ENCODE measurements at places on chromosomes 2 and 18.

DNA sequence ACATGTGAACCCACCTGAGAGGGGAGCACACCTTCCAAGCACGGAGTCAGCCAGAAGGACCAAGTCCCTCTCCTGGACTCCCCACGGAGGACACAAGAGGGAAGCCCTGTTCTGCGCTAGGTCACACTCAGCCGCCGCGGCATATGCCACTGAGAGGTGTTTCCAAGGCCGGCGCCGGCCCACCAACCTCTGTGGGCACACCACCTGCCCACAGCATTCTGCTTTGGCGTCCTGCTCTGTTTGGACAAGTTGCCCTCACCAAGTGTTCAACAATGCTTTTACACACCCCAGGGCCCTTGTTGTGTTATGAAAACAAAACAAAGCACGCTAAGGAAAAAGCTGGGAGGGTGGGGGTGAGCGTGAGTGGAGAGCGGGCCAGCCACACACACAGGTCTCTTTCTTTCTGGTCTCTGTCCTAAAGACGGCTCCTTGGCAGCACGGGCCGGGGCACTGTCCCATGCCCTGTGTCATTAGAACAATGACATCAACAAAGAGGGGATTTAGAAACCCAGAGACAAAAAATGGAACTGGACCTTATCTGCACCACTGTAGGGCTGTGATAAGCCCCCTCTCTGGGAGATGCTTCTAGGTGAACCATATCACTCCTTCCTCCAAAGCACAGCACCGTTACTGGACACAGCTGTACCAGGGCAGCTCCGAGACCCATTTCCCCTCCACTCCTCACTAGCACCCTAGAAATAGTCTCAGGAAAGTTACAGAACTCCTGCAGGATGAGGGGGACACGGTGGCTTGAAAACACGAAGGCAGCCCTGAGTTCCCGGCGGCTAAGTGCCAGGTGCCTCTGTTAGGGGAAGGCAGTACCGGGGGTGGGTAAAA, 17.0 kb downstream of the SMAD7 start:
- DNase-seq = no peak

- no peak for DNase-seq
These were observed 2.4 kb downstream of the NUP35 start for GRCh38 chr2:183126635-183127034.

DNA sequence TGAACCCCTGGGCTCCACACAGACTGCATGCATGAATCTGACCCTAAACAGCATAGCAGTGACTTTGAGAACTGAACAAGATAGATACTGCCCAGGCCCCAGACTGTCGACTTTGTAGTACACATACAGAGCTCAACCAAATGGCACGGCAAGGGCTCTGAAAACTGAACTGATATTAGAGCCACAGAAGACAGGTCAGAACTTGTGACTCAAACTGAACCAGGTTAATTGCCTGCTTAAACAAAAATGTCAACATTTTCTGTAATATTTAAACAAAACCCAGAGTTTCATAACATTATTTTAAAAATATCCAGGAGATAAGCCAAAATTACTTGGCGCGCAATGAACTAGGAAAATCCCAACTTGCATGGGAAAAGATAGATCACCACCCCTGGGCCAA, 260.3 kb downstream of the TPGS2 start:
- DNase-seq = no peak

GRCh38 chr2:197460649-197461048, 7.3 kb downstream of the COQ10B start:
- no peak for DNase-seq

DNA sequence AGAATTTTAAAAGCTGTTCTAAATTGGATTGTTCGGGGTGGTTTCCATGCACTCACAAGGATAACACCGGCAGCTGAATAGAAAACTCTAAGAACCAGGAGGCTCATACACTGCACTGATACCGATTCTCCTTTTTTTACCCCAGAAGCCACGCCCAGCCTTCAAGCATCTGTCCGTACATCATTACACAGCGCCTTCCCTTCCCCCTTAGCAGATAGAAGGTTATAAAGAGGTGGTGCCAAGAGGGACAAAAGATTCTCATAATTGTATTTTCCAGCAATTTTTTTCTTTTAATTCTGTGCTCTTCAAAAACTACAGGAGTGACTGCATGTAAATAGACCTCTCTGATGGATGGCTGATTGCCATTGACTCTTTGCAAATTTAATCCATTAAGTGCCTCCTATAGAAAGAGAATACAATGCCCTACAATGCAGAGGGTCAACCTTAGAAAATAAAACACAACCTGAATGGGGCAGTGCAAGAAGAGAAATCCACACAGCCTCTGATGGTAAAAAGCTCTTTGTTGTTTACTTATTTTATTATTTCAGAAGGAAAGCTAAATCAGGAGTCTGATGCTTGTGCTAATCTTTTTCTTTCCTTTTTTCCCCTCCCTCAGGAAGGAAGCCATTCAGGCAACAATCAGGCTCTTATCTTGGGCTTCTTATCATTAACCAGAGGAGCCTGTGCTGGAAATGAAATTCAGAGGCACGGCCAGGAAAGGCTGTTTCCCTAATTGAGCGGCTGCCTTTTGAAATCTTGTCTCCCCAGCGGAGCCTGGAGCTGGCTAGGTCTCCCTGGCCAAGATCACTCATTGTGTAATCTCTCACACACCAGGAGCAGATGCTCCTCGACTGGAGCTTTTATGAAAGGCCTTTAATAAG, 198.9 kb upstream of the NABP1 start:
- DNase-seq = no peak

DNA sequence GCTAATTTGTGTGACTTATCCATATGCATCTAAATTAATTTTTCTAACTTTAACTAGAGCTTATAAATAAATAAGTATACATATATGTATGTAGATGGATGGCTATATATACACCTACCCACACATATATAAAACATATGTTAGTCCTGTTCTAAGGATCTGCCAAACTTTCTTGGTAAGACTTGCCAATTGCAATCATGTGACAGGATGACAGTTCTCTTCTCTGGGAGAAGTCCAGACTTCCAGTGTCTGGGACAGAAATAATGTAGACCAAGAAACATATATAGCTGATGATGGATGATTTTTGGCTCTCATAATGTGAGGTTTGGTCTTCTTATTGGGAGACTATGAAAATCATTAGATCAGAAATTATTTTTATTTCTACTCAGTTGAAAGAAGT, 30.6 kb upstream of the NR4A2 start:
- no peak for DNase-seq

DNA sequence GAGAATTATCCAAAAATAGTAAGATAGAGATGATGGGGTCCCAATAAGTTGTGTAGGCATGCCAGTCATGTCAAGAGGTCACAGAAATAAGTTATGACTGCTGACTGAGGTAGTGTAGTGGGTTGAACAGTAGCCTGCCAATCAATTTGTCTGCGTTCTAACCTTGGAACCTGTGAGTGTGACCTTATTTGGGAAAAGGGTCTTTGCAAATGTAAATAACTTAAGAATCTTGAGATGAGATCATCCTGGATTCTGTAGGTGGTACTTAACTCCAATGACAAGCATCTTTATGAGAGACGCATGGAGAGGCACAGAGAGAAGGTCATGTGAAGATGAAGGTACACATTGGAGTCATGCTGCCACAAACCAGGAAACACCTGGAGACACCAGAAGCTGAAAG, 31.0 kb downstream of the ACVR1 start:
- DNase-seq = no peak

DNA sequence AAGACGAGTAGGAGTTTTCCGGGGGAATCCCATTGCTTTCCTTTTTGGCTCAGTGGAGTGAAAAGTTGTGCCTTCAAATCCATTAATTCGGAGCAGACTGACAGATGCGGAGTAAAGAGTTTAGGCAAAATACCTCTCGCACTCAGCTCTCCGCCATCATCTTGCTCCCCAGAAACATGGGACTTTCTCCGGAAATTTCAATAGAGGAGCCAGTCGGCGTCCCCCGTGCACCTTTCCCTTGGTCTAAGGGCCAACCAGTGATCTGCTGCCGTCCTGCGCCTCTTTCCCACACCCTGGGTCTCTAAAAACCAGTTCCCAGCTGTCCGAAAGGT, 318 bp downstream of the TYW5 start:
- DNase-seq = peak; percentile 2

- DNase-seq = no peak
These were observed 86.5 kb downstream of the STRADB start for GRCh38 chr2:201538025-201538424.

- DNase-seq = peak; percentile 24
These were observed 1.3 kb upstream of the DPYSL5 start for GRCh38 chr2:26846334-26847306.

DNA sequence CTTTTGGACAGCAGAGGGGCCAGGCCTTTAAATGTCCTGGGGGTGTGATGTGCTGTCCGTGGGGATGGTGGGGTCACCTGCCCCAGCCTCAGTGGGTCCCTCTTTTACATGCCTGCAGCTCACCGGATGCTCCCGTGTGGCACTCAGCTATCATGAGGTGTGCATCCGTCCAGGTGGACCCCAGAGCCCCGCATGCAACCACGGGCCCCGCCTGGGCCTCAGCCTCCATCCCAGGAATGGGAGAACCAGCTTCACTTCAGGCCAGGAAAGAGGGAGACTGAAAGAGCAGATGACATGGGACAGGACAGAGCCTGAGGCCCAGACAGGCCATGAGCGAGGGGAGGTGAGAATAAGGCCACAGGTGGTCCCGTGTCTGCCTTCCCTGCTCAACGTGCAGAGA, 37.5 kb downstream of the RAMP1 start:
- DNase-seq = no peak

DNA sequence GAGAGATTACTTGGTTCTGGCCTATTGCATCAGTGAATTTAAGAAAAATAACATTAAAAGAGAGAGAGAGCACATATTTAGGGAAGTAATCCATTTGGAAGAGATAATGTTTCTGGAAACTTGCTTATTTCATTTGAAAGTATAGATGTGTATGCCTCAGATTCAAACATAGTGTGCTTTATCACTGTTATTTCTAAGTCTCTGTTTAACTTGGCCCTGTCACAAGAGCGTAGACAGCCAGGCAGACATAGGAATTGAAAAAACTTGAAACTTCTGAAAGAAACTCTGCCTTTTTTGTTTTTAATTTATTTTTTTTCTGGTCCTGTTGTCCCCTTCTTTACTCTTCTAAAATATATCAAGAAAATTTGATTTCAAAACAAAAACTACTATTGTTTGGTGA, 849.1 kb downstream of the CNTNAP5 start:
- no peak for DNase-seq

GRCh38 chr2:229714080-229714735, at the start of gene DNER:
DNER (minus strand) TSS chr2:229714555; CDS start chr2:229714423, 132 bp downstream.
- no peak for DNase-seq

GRCh38 chr2:179966778-179967394, 40.2 kb downstream of the CWC22 start:
- DNase-seq = no peak

DNA sequence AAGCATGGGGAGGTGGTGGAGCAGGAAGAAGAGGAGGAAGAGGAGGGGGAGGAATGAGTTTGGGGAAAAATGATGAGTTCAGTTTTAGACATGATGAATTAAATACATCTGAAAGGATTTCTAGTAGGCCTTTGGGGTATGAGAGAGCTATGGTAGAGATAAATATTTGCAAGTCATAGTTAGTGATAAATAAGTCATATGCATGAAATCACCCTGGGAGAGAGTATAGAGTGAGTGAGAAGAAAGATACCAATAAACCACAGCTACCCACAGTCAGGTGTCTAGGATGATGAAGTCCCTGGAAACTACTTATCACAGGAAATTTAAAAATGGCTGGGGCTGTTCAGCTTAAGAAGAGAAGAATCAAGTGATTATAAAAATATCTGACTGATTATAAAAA, 240.5 kb downstream of the RDH14 start:
- no peak for DNase-seq

DNA sequence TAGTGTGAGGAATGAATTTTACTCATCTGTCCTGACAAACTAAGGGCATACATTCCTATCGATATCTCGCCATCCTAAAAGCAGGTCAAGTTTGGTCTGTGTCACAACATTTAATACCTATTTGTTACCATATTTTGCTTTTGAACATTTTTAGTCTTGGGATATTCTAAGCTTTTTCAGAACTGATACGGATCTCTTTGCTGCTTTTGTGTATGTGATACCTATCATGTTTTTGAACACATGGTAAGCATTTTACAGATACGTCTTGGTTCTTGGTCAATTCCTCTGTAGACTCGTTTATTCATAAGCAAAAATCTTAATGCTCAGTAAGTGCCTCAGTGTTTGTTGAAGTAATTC, 592 bp downstream of the ZNF397 start:
- no peak for DNase-seq

- no peak for DNase-seq
These were observed 6.6 kb downstream of the RIT2 start for GRCh38 chr18:43108882-43109281.

DNA sequence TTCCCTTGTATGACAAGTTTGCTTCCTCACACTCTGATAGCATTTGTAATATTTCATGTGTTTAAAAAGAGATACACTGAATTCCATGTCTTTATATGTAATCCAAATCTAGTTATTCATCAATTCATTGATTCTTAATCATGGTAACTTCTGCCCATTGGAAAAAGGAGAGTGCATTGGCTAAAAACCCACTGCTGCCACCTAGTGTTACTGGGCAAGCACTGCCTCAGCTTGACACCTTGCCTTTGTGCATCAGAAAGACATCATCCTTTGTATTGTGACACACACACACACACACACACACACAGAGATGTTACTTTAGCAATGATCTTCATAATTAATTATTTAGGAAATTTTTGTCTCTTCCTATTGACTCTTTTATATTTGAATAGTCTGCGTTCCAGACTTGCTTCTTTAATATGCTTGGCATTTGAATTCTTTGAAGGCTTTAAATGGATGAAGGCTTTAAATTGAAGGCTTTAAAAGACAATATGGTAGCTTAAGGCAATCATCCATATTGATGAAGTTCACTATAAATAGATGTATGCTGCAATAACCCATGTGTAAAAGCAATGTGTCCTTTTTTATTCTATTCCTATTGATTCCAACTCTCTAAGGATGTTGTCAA, 414.2 kb upstream of the CHST9 start:
- no peak for DNase-seq

- no peak for DNase-seq
These were observed 141.1 kb downstream of the HDAC4 start for GRCh38 chr2:239259603-239260298.

- DNase-seq = no peak
These were observed 12.0 kb upstream of the ARHGAP15 start for GRCh38 chr2:143117225-143117624.

DNA sequence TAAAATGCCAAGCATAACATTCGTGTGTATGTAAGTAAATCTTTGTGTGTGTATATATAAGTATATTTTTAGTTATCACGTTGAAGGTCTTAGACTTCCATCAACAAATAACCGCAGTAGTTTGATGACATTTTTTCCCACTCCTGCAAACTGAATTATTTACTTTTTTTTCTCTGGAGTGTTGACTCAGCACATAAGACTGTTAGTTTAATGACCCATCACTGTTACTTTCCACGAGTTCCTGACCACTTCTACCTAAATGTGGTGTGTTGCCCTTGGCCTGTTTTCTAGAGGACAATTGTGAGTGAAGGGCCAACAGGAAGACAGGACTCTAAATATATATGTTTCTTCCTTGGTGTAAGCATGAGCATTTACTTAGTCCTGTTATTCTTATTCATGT, 71.3 kb upstream of the TXNDC2 start:
- DNase-seq = no peak

GRCh38 chr2:145743011-145743410, 1223.1 kb upstream of the ZEB2 start:
- DNase-seq = no peak

All from stimulated activated CD8-positive, alpha-beta memory T cell treated with anti-CD3 and anti-CD28 coated beads, Interleukin-12 subunit alpha, Interleukin-12 subunit beta, amount 100 ng/mL, for 1 hour (primary cell).